Suppressor macrophage (primary cell): ENCODE measurements at places on chromosomes 12 and 14.

DNA sequence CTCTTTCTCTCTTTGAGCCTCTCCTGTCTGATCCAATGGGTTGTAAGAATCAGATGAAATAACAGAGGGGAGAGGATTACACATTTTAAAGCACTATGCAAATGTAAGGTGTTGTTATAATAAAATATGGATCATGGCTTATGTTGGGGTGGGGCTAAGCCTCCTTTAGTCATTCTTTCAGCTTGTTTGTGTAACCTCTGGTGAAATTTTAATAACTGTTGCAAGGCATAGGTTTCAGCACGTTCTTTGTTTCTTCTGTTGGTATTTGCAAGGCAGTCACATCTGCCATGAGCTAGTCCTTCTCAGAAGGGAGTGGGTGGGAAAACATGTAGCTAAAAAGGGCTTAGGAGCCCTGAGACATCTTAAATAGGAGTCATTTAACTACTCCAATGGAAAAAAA is 74.8 kb upstream of the FRMD6 start:
- DNase-seq: no peak

DNA sequence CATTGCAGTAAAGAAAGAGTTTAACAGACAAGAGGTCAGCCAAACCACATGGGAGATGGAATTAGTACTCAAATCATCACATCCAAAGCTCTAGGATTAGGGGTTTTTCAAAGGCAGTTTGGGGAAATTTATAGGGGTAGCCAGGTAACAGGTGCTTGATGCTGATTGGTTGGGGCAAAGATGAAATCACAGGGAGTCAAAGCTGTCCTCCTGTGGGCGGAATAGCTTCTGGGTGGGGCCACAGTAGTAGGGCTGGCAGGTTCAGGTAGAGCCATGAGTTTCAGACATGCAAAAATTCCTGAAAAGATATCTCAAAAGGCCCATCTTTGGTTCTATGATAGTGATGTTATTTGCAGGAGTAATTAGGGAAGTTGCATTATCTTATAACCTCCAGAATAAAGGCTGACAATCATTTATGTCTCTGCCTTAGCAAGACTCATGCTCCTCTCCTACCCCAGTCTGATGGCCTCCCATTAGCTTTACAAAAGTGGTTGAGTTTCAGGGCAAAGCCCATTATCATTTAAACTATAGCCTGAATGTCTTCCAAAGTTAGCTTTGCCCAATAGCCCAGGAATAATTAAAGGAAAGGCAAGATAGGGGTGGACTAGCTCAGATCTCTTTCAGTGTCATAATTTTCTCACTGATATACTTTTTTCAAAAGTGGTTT is 42.1 kb upstream of the CNTN1 start:
- DNase-seq: no peak

DNA sequence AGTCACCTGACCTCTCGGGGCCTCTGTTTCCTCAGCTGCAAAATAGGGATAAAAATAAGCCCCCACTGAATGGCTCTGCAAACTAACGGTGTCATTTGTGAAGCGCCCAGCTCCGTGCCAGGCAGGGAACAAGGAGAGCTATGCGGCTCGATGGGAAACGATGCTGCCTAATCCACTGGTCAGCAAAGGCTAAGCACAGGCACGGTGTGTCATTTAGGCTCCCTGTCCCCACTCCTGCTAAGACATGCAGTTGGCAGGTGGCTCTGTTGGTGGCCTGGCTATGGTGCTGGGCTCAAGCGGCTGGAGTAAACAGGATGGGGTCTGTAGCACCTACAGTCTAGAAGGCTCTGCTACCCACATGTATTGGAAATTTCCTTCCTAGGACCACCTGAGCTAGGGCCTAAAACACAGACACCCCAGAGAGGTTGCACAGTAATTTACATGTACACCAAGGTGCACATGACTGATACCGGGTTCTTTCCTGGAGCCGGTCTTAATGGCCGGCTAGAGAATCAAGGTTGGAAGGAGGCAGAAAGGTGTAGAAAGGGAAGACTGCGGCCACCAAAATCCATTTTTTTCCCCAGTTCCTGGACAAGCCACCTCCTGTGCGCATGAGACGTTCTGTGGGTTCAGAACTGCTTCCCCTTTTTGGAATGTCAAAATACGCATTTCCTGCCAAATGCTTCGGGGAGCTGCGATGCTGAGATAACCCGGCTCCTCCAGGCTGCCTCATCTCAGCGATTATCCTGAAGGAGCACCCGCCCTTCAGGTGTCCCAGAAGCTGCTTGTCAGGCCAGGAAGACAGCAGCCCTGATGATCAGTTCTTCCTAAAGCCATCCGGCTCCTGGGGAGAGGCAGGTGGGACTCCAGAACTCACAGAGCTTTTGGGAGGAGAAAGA is 1.0 kb downstream of the CACNA2D4 start:
- peak; percentile 83 for DNase-seq

GRCh38 chr12:2288471-2288870 is 235.7 kb downstream of the CACNA1C start:
- no peak for DNase-seq

DNA sequence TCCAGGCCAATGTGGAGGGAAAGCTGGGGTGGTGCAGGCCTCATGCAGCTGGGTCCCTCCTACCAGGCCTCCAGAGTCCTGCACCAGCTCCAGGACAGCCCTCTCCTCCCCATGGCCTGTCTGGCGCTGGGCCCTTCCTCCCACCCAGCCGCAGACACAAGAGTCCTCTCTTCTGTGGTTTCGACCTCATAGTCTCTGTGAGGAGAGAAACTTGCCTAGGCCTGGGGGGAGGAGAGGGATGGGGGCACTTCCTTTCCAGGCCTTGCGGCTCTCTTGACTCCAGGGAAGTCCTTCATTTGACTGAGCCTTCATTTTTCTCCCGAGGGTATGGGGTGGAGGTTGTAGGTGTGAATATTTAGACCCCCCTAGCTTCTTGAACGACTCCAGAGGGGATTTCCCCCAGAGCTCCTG is 2.3 kb downstream of the MMP14 start:
- peak; percentile 61 for DNase-seq

- no peak for DNase-seq
Measured at GRCh38 chr12:47821346-47821706, 1.6 kb upstream of the HDAC7 start.

DNA sequence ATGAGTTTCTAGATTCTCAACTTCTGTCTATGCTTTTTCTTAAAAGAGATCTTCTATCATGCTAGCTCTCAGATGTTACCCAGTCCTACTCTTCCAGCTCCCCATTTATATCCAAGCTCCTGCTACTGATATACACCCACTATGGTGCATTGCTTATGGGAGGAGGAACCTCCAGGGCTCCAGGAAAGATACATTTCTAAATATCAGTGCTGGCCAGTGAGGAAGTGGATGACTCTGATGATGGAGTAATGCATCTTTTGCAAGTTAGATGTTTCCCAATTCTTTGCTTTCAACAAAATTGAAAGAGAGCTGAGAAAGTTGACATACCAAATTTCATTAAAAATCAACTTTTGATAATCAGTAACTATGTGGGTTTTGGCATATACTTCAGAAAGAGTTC is 105.7 kb upstream of the RESF1 start:
- peak; percentile 65 for DNase-seq

DNA sequence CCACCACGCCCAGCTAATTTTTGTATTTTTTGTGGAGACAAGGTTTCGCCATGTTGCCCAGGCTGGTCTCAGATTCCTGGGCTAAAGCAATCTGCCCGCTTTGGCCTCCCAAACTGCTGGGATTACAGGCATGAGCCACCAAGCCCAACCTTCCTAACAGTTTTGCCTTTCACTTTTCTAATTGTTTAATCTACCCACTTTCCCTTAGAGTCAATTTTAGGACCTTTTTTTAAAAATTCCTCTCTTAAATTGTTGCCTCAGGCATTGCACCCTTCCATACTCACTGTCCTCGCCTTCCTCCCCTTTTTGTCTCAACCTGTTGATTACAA is 11.5 kb downstream of the ZFHX2 start:
- DNase-seq: no peak

DNA sequence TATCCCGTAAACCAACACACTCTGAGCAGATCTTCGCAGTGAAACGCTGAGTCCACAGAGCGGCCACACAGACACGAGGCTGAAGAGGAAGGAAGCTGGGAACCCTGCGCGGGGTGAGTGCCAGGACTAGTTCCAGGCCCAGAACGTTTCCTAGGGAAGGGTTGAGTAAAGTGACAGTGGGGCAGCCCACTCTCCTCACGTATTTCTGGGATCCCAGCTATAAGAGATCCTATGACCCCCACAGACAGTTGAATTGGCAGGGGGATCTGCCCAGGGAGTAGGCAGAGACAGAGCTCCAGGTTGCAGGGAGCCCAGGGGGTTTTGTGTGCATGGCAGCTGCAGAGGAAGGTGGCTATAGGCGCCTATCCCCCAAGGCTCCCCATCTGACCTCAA is 51.1 kb downstream of the GTF2A1 start:
- peak; percentile 82 for DNase-seq

DNA sequence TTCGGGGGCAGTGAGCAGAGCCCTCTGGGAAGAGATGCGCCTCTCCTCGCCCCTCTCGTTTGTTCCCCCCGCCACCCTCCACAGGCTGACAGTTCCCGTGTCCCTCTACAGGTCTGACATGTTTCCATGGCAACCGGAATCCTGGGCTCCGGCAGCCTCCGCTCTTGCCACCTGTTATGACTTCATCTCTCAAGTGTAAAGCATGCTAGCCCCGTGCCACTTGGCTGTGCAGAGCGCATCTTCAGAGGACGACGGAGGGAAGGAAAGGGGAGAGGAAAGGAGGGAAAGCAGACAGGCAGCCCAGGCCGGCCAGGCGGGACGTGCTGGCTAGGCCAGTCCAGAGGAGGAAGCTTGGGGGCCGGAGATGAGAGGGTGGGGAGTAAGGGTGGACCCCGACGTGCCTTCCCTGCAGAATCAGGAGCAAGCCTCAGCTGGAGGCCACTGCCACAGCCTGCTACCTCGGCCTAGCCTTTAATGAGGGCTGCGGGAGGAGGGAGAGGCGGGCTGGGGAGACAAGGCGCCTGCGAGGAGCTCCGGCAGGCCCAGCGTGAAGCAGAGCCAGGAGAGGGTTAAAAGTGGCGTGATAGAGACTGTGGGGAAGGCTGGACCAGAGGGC is 214.3 kb downstream of the DPF3 start:
- DNase-seq: no peak
